ENCODE measurements at places on chromosomes 12 and 14.

DNA sequence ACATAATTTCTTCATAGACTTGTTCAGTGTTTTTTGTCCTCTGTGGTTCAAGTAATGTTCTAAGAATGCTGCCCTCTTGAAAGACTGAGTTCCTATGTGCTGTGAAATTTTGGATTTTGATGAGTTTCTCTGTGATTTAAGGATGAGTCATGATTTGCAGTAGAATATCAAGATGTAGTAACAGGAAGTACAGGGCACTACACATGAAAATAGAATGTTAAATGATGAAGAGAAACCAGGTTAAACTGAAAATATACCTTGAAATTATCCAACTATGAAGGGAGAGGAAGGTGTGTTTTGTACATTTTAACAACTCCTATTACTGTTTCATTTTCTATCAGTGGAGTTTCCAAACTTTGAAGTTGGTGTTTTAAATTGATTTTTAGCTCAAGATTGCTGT lies 4.8 kb downstream of the ELK3 start:
- peak; percentile 97 for DNase-seq

DNA sequence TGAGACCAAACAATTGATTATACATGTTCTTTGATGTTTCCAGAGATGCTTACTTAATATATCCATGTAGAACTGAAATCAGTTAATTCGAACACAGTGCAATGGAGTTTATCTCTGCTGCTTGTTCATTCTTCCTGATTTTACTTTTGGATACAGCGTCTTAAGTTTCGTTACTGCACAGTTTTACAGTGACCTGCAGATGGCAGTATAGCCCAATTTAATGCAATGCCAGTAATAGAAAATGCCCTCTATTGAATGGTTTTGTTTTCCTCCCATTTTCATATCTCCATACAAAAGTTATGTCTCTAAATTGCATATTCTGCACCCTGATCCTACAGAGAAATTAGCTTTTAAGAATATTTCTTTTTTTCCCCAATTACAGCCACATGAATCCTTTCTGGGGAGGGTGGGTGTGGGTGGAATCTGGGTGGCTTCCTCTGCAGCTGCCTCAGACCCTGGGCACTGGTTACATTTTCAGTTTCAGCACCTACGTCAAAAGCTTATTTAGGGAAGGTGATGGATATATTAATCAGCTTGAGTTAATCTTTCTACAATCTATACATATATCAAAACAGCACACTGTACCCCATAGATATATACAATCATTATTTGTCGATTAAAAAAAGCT lies 101.1 kb upstream of the DCD start:
- DNase-seq = peak; percentile 68

- no peak for DNase-seq
These were observed 245.8 kb upstream of the NAV3 start for GRCh38 chr12:77584860-77585259.

DNA sequence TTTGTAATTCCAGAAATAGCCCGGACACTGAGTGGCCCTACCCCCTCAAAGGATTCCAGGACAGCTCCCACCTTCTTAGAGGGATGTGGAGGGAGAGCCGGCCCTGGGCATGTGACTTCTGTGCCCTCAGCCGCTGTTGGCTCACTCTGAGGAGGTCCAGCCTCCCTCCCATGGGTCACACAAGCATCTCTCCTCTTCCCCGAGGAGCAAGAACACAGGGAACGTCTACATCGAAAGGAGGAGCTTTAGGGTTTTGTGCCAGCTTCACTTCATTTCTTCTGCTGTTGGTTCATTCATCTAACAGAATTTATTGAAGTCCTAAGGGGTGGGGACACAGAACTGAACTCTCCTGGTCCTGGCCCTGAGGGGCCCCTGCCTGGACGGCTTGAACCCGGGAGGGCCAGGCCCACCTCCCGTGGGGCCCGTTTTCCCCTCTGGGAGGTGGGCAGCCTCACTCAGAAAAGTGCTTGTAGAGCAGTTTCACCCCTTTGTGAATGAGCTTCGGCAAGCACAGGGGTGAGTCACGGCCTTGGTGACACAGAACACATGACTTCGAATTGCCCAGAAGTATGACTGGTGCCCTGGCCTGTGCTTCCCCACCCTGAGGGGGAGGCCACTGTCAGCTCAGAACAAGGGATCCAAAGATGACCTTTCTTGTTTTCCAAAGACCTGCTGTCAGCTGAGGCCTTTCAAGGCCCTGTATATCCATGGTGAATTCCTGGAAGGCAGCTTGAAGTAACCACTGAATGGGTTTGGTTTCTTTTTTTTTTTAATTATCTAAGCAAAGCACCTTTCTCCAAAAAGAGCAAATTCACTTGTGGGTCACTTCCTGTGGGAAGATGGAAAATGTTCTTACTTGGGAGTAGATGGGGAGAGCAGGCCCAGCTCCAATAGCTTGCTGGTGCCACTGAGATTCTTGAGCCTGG lies 39.2 kb downstream of the NFKBIA start:
- DNase-seq = peak; percentile 93

DNA sequence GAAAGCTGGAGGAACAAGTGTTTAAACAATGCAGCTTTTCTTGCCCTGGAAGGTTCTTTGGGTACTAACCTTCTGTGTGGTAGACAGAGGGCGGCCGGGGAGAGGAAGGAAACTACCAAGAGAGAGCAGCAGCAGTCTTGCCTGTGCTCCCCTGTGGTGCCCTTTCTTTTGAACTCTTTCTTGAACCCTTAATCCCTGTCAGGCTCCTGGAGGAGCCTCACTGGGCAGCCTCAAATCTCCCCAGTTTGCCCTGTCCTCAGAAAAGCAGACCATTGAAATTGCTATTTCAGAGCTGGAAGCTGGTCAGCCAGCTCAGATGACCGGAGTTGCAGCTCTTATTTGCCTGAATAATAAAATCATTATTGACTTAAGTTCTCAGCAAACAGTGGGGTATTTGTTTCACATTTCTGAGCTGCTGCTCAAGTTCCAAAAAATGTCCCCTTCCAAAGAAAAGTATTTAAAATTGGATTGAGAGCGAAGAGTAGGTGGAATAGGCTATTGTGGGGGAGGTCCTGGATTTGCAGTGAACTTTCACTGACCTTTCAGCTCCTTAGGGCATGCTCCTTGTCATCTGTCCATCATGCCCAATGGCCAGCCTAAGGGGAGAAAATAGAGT lies 42.1 kb upstream of the RNASE3 start:
- DNase-seq = no peak

GRCh38 chr12:120873226-120873625 lies 30.9 kb downstream of the SPPL3 start:
- no peak for DNase-seq

GRCh38 chr14:38366374-38366773 lies 110.5 kb upstream of the CLEC14A start:
- peak; percentile 36 for DNase-seq

DNA sequence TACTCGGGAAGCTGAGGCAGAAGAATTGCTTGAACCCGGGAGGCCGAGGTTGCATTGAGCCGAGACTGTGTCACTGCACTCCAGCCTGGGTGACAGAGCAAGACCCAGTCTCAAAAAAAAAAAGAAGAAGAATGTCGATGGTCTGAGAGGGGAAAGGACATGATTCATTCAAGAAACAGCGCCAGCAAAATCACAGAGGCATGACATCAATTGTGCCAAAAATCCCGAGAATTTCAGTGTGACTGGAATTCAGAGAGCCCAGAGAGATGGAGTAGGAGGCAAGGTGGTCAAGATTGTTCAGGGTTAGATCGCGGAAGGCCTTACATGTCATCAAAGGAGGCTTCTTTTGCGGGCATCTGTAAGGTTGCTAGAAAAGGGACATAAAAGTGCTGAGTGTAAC lies 483.3 kb downstream of the VRK1 start:
- no peak for DNase-seq

- DNase-seq = peak; percentile 64
These were observed 48.8 kb upstream of the PAPLN start for GRCh38 chr14:73188501-73188911.

DNA sequence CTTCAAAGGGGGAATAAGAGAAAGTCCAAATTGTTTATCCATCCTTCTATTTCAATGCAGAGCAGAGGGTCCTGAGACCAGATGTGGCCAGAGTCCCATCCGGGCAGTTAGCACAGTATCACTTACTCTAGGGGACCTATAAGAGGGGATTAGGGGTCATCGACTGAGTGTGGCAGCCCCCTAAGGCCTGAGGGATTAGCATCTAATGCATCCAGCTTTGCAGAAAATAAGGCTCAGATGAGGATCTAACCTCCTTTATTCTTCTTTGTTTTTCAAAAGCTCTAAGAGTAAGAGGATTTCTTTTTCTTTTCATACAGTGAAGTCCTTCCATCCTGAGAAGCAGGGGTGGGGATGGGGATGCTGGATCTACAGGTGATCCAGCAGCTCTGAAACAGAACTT lies 43.5 kb downstream of the NEUROD4 start:
- no peak for DNase-seq

DNA sequence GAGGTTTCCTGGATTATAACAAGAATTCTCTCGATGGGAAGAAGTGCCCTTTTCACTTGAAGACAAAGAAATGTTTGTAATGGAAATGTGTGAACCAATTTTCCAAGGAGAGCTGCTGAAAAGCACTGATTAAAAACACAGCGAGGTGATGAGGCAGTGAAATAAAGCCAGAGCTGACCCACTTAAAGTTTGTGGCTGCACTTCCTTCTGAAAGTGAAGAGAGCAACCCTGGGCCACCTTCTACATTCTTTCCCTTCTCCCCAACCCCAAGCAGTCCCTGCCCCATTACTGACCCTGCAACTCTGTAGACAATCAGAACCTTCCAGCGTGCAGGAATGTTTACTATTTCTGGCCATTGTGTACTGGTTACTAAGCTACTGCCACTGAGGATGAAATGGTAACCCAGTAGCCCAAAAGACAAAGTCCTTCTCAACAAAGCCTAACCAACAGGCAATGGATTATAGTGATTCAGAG lies 173.9 kb downstream of the TTC7B start:
- peak; percentile 63 for DNase-seq

DNA sequence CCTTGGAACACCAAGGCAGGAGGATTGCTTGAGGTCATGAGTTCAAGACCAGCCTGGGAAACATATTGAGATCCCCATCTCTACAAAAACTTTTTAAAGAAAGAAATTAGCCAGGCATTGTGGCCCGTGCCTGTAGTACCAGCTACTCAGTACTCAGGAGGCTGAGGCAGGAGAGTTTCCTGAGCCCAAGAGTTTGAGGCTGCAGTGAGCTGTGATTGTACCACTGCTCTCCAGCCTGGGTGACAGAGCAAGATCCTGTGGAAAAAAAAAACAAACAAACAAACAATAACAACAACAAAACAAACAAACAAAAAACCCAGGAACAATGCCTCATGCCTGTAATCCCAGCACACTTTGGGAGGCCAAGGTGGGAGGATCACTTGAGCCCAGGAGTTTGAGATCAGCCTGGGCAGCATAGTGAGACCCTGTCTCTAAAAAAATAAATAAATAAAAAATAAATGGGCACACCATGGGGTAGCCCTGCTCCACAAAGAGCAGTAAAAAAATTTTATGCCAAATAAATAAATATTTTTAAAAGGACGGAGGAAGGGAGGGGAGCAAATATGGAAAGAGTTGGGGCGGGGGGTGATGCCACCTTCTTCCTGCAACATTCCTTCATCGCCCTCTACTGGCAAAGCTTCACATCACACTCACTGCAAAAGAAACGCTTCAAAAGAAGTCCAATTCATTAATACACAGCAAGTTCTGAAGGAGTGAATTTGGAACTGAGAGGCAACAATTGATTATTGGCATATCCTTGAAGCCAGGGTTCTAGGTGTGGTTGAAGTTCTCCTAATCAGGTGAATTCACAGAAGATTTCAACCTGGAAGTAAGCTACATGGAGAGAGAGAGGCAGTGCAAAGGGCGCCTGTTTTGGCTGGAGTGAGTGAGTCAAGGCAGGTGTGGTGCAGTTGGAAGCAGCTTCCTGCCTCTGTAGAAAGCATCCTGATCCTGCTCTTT lies 8.8 kb upstream of the GNPTAB start:
- peak; percentile 78 for DNase-seq

- no peak for DNase-seq
These were observed 272.0 kb downstream of the SSPN start for GRCh38 chr12:26467351-26467750.

GRCh38 chr12:73421832-73422231 lies 1115.8 kb upstream of the ATXN7L3B start:
- DNase-seq = peak; percentile 19

DNA sequence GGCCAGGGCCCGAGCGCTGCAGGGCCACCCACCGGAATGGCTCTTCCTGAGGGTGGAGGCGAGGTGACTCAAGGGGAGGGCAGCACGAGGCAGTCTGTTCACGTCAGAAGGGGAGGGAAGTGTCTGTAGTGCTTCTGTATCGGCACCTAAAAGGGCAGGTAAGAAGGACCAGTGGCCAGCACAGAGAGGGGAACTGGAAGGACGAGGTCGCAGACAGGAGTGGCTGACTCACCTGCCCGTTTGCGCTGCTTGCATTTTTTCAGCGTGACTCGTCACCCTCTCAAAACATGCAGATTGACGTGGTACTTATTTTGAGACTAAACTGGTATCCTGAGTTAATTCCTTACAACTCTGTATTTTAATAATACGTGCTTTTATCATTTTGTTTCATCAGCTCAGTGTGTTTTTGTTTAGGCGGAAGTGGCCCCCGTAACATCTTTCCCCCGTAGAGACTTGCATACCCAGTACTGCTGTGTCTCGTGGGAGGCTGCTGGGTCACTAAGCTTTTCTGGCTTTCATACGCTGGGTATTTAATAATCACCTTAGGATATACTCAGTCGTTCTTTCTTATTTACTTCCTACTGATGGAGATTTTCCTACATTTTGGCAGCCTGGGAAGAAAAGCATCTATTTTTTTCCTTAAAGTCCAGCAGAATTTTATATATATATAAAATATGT lies 26.4 kb downstream of the SFSWAP start:
- DNase-seq = peak; percentile 5

DNA sequence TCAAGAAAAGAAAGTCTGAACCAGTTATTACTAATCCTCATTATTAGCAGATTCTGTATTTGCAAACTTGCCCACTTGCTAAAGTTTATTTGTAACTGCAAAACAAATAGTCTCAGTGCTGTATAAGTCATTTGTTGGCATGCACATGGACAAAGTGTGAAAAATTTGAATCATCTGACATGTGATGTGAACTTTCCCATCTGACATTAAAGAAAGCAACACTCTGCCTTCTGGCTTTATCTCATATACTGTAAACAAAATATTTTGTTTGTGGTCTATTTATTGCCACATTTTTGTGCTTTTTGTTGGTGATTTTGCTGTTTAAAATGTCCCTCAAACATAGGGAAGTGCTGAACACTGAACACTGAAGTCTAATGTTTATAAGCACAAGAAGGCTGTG lies 513.8 kb downstream of the RPL10L start:
- no peak for DNase-seq

DNA sequence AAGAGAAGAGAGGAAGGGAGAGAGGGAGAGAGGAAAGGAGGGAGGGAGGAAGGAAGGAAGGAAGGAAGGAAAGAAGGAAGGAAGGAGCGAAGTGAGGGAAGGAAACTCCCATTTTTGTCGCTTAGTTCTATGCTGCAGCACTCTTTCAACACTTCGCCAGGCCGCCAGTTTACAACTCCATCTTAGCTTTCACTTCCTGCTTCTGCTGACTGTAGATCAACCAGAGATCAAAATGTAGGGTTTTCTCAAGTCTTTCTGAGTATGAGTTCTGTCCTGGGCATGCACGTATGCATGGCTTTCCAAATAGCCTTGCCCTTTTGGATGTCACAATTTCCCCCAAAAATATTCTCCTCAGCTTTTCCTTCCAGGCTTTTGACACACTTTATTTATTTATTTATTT lies 723.4 kb downstream of the TRHDE start:
- no peak for DNase-seq

All from cardiac fibroblast (primary cell).